ENCODE measurements at places on chromosomes 7 and 10.

DNA sequence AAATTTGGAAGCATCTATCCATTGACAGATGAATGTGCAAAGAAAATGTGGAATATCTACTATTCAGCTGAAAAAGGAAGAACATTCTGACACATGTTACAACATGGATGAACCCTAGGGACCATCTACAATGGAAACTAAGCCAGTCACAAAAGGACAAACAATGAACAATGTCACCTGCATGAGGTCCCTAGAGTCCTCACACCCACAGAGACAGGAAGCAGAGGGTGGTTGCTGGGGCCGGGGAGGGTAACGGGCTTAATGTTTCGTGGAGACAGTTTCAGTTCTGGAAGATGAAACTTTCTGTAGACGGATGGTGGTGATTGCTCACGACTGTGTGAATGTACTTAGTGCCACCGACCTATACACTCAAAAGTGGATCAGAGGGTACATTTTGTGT, 282.9 kb downstream of the ADARB2 start:
- no peak overlapping the region for H3K4me3 ChIP-seq
- H3K27ac ChIP-seq: no peak overlapping the region
- H3K4me1 ChIP-seq: peaks cover 19% of the 10 kb centered on the region
- H3K36me3 ChIP-seq: no peaks in the 10 kb centered on the region

GRCh38 chr10:130729876-130730275, 581.6 kb downstream of the TCERG1L start:
- no peaks in the 10 kb centered on the region for H3K27me3 ChIP-seq
- DNase-seq: no peak
- no peak overlapping the region for H3K27ac ChIP-seq

DNA sequence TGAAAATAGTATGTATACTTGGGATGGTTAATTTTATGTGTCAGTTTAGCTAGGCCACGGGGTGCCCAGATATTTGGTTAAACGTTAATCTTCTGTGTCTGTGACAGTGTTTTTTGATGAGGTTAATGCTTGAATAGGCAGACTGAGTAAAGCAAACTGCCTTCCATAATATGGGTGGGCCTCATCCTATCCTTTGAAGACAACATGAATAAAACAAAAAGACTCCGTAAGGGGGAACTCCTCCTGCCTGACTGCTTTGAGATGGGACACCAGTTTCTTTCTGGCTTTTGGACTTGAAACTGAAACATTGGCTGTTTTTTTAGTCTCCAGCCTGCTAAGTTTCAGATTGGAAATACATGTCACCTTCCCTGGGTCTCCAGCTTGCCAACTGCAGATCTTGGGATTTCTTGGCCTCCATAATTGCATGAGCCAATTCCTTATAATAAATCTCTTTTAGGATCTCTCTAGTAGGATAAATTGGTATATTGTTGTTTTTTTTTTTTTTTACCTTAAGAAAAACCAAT, 59.9 kb upstream of the GLCCI1 start:
- H3K4me3 ChIP-seq: no peak overlapping the region
- H3K27me3 ChIP-seq: no peaks in the 10 kb centered on the region
- no peak overlapping the region for H3K27ac ChIP-seq
- no peak for DNase-seq
- no peaks in the 10 kb centered on the region for H3K36me3 ChIP-seq

GRCh38 chr10:48774416-48775205, 89.9 kb downstream of the WDFY4 start:
- H3K4me1 ChIP-seq: no peaks in the 10 kb centered on the region

DNA sequence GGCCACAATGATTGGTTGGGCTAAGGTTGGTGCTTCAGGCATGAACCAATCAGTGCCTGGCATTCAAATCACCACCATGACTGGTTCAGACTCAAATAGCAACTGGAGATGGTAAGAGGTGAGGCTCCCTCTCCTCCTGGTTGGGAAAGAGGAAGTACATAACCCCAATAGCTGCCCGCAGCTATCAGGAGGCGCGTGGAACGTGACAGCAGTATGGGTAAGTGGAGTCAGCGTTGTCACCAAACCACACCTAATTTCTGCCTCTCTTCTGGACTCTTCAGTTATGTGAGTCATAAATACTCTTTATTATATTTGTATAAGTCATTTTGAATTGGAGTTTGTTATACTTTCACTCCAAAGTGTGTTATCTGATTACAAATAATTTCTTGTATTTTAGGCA, 17.9 kb upstream of the ITGA8 start:
- no peaks in the 10 kb centered on the region for H3K4me1 ChIP-seq
- no peak overlapping the region for H3K27ac ChIP-seq
- H3K27me3 ChIP-seq: no peaks in the 10 kb centered on the region

DNA sequence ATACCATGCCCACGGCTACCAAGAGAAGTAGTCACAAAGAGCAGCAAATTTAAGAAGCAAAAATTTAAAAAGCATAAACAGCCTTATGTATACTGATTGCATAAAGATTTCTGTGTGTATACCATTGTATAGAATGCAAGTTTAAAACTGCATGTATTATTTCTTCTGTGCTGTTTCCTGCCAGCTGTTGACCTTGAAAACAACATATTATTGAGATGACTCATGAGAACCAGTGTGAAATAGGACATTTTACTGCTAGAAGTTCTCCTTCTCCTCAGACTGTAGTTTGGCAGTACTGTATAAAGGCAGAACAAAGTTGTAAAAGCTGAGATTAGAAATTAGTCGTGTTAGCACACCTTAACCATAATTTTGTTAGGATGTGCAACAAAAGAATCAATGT, 42.3 kb upstream of the SGCE start:
- peaks cover 21% of the 10 kb centered on the region for H3K4me1 ChIP-seq
- DNase-seq: no peak
- no peak overlapping the region for H3K27ac ChIP-seq
- H3K27me3 ChIP-seq: no peaks in the 10 kb centered on the region
- no peak overlapping the region for H3K4me3 ChIP-seq
- no peaks in the 10 kb centered on the region for H3K36me3 ChIP-seq

- no peak overlapping the region for H3K27ac ChIP-seq
- DNase-seq: no peak
- H3K36me3 ChIP-seq: peaks cover 10% of the 10 kb centered on the region
- no peak overlapping the region for H3K4me3 ChIP-seq
These were observed 45.3 kb downstream of the PDLIM1 start for GRCh38 chr10:95245425-95246055.

DNA sequence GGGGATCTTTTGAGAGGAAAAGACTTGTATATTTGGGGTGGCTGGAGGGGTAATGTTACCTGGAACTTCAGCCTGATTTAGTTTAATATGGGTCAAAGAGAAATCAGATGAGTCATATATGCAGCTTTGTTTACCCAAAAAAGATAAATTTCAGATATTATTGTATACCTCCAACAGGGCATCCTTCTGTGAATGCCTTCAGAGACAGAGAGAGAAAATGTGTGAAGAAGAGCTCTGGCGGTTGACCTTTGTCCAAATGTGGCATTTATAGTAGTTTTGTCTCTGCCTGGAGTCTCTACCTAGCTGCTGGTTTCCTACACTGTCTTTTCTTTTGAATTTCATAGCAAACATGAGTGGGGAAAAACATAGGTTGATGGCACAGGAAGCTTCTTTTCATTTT, 21.6 kb downstream of the LRMDA start:
- no peaks in the 10 kb centered on the region for H3K27me3 ChIP-seq
- H3K36me3 ChIP-seq: no peaks in the 10 kb centered on the region
- no peak overlapping the region for H3K27ac ChIP-seq
- no peaks in the 10 kb centered on the region for H3K4me1 ChIP-seq
- no peak overlapping the region for H3K4me3 ChIP-seq

DNA sequence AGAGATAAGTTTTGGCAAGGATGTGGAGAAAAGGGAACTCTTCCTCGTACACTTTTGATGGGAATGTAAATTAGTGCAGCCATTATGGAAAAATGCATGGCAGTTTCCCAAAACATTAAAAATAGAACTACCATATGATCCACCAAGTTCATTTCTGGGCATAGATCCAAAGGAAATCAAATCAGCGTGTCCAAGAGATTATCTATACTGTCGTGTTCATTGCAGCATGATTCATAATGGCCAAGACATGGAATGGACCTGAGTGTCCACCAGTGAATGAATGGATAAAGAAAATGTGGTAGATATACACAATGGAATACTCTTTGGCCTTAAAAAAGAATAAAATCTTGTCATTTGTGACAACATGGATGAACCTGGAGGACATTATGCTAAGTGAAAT, 70.3 kb upstream of the RSU1 start:
- H3K4me1 ChIP-seq: peaks cover 18% of the 10 kb centered on the region
- H3K4me3 ChIP-seq: no peak overlapping the region
- no peaks in the 10 kb centered on the region for H3K27me3 ChIP-seq
- no peaks in the 10 kb centered on the region for H3K36me3 ChIP-seq
- DNase-seq: peak; percentile 42
- peak overlapping the region; percentile 81 for H3K27ac ChIP-seq

DNA sequence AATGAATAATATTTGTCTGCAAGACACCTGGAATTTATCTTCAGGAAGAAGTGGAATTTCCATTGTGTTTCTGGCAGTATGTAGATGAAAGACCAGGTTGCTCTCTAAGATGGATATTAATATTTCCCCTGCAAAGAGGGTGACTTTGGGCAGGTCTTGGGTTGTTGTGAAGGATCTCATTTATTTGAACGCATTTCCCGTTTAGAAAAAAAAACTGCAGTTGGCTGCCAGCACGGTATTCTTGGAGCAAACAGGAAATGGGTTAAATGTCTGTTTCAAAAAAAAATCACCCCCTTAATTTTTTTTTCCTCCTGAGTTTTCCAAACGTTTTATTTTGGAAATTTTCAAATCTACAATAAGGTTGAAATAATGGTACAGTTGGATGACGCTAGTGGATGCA, 11.5 kb downstream of the EIF4H start:
- H3K27ac ChIP-seq: no peak overlapping the region
- H3K27me3 ChIP-seq: no peaks in the 10 kb centered on the region
- H3K4me3 ChIP-seq: no peak overlapping the region

DNA sequence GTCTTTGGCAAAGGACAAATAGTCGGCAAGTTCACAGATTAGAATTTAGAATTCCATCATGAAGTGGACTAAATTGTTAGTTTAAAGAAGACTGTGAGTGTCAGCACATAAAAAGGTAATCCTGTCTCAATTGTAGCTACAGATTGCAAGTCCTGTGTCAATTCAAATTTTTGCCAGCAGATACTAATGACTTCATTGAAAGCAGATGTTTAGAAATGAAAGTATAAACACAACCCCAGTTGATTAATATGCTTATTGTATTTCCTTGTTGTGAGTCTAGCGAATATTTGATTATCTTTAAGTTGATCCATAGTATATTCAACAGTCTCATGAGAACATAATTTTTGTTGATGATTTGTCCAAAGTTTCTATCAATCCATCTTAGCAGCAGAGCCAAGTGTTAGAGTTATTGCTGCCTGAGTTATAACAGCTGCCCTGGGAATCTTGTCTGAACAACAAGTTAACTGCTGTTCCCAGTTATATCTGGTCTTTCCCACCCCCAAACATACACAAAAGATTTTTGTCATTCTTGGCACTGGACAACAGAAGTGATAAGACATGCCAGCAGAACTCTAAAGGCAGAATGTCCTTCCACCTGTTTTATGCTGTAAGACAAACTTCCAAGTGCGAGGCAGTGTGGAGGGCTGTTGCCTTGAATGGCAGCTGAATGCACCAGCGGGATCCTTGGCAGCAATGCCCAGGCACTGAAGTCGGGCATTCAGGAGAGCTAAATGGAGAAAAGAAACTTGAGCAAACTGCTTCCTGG, 21.3 kb upstream of the HERPUD2 start:
- no peaks in the 10 kb centered on the region for H3K36me3 ChIP-seq
- H3K4me3 ChIP-seq: peak overlapping the region; percentile 39
- H3K27me3 ChIP-seq: no peaks in the 10 kb centered on the region
- peak; percentile 58 for DNase-seq
- peak overlapping the region; percentile 26 for H3K27ac ChIP-seq

GRCh38 chr7:142954680-142955268, 7.4 kb downstream of the KEL start:
- H3K27ac ChIP-seq: no peak overlapping the region
- no peaks in the 10 kb centered on the region for H3K36me3 ChIP-seq
- no peaks in the 10 kb centered on the region for H3K27me3 ChIP-seq
- H3K4me1 ChIP-seq: no peaks in the 10 kb centered on the region
- no peak overlapping the region for H3K4me3 ChIP-seq

- H3K36me3 ChIP-seq: no peaks in the 10 kb centered on the region
- no peaks in the 10 kb centered on the region for H3K27me3 ChIP-seq
- no peak overlapping the region for H3K4me3 ChIP-seq
- H3K27ac ChIP-seq: no peak overlapping the region
- H3K4me1 ChIP-seq: peaks cover 36% of the 10 kb centered on the region
These were observed 56.2 kb upstream of the NPY start for GRCh38 chr7:24227603-24228359.

GRCh38 chr10:119414081-119414611, 128.4 kb downstream of the RGS10 start:
- DNase-seq: no peak
- no peaks in the 10 kb centered on the region for H3K36me3 ChIP-seq
- H3K4me1 ChIP-seq: 0 out of 2 replicates have a peak, but pooled peaks cover 7% of the 10 kb centered on the region
- no peak overlapping the region for H3K27ac ChIP-seq
- no peak overlapping the region for H3K4me3 ChIP-seq

GRCh38 chr7:129370812-129371211, 63.4 kb upstream of the STRIP2 start:
- H3K27ac ChIP-seq: no peak overlapping the region
- DNase-seq: no peak
- no peaks in the 10 kb centered on the region for H3K36me3 ChIP-seq
- H3K4me1 ChIP-seq: 0 out of 2 replicates have a peak, but pooled peaks cover 3% of the 10 kb centered on the region

DNA sequence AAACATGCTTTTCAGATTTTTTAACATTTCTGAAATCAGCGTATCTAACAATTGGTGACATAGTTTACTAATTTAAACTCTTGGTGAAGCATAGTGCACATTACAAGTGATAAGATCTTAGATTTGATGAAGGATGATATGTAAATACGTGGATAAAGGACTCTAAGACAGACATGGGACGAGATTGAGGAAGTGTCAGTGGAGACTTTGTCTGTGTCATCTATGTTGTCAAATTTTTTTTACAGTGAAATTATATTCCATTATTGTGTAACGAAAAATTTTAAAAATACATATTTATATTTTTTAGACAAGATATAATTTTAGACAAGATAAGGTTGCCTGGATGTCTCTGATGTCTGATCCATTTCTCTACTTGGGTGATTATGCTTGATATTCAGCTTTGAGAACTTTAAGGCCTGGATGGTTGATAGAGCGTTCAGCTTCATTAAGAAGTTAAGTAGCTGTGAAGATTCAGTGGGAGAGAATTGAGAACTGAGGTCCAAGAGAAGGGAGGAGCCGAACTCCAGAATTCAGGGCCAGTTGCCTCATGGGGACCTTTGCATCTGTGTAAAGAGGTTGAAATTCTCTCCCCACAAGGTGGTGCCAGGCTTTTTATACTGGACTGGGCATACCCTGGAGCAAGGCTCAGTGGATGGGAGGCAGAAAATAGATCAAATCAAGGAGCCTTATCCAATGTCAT, 62.7 kb downstream of the KAT6B start:
- no peaks in the 10 kb centered on the region for H3K27me3 ChIP-seq
- no peaks in the 10 kb centered on the region for H3K4me1 ChIP-seq
- no peak for DNase-seq
- H3K4me3 ChIP-seq: no peak overlapping the region

- H3K27ac ChIP-seq: no peak overlapping the region
- no peaks in the 10 kb centered on the region for H3K27me3 ChIP-seq
- H3K4me1 ChIP-seq: no peaks in the 10 kb centered on the region
These were observed 38.5 kb upstream of the SEMA3C start for GRCh38 chr7:80957226-80957777.

- H3K36me3 ChIP-seq: no peaks in the 10 kb centered on the region
- H3K4me3 ChIP-seq: no peak overlapping the region
- no peak overlapping the region for H3K27ac ChIP-seq
- H3K27me3 ChIP-seq: peaks cover 16% of the 10 kb centered on the region
- peaks cover 29% of the 10 kb centered on the region for H3K4me1 ChIP-seq
These were observed 5.9 kb upstream of the GDF10 start for GRCh38 chr10:47294057-47294456.
